ENCODE measurements at places on chromosomes 1 and 21.

- DNase-seq = no peak
These were observed 61.9 kb downstream of the NFASC start for GRCh38 chr1:204932573-204932909.

- DNase-seq = no peak
These were observed 63.6 kb downstream of the CD46 start for GRCh38 chr1:207815466-207815865.

GRCh38 chr1:90834886-90835660 lies 118.0 kb upstream of the BARHL2 start:
- no peak for DNase-seq

- no peak for DNase-seq
These were observed 178.4 kb upstream of the TMEM51 start for GRCh38 chr1:14975119-14975518.

DNA sequence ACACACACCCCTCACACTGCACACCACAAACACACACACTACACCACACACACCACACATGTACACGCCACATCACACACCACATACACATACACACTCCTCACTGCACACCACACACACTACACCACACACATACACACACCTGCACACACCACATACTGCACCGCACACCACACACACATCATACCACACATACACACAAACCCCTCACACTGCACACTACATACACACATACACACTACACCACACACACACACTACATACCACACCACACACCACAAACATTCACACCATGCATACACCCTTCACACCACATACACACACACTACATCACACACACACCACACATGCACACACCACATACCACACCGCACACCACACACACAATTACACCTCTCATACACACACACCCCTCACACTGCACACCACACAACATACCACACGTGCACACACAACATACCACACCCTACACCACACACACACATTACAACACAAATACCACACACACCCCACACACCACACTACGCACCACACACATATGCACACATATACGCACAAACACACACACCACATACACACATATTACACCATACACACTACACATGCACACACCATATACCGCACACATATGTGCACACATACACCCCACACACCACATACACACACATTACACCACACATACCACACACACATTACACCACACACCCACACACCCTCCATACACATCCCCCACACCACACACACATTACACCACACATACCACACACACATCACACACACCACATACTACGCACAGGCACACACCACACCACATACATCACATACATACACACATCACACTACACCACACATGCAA lies 29.6 kb downstream of the RAB7B start:
- DNase-seq = no peak

GRCh38 chr1:95116580-95117206 lies 462 bp upstream of the TLCD4 start:
- peak; percentile 88 for DNase-seq

DNA sequence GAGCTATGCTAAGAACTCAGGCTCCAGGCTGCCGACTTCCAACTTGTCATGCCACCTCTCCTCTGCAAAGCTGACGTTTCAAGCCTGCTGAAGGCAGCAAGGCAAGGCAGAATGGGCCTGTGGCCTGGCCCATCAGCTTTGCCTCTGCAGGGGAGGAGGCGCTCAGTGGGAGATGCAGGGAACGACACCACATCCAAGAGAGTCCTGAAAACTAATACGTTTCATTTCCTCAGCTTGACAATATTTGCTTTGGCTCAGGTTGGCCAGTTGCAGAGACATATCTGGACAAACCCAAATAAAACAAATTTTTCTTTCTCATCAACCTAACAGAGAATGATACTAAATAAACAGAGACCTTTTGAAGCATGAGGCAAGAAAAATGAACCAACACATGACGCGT lies 35.3 kb downstream of the BEND5 start:
- DNase-seq = no peak

DNA sequence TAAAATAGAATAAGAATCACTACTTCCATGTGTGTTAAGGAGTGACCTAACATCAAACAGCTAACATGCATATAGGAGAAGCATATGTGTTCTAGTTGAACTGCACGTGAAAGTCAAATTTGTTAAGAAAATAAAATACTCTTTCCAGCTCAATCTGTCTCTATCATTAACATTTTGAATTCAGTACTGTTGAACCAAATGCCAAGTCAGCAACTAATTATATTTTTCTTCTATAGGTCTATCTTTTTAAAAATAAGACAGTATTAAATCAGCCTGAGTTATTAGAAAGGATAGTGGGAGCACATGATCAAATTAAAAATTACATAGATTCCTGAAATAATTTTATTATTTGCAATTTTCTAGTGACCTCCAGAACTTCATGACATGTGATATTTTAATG lies 141.8 kb downstream of the NRIP1 start:
- DNase-seq = no peak

DNA sequence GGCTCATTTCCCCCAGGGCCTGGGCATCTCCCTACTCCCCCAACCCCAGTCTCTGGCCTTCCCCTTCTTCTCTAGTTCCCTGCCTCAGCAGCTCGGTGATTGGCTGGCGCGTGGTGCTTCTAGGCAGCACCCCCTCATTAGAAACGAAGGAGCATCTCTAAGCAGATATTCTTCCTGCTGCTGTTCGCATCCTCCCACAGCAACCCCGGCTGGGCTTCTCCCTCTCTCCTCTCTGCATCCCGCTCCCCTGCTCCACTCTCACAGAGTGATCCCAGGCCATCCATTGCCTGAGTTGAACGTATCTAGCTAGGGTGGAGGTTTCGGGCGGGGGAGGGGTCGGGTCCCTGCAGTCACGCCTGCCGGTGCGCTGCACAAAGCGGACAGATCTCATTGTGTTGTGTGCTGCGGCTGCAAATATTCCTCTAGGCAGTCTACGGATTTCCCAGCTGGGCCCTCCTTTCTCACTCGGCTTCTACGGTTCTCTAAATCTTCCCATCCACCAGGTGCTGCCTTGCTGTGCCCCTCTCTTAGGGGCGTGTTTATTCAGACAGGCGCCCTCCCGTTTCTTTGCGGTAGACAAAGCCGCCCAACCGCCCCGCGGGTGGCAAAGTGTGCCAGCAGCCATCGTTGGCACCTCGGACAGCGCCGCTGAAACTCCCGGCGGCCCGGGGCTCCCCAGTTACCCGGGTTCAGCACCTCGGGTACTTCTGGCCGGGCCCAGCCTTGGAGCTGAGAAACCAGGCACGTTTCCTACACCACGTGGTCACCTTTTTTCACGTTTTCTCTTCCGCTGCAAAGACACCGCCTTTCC lies 2.2 kb downstream of the CACNA1E start:
- DNase-seq = no peak

DNA sequence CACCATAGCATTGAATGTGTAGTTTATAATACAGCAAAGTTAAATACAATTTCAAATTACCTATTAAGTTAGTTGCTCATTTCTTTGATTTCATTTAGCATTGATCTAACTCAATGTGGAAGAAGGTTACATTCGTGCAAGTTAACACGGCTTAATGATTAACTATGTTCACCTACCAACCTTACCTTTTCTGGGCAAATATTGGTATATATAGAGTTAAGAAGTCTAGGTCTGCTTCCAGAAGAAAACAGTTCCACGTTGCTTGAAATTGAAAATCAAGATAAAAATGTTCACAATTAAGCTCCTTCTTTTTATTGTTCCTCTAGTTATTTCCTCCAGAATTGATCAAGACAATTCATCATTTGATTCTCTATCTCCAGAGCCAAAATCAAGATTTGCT lies at the start of gene ANGPTL3:
Gene ANGPTL3 (plus strand): TSS at position 240 of the 400 bp plus-strand sequence. CDS start 47 bp downstream, at position 287.
- DNase-seq = no peak

GRCh38 chr1:11691928-11692711 lies 610 bp downstream of the DRAXIN start:
- DNase-seq = no peak

DNA sequence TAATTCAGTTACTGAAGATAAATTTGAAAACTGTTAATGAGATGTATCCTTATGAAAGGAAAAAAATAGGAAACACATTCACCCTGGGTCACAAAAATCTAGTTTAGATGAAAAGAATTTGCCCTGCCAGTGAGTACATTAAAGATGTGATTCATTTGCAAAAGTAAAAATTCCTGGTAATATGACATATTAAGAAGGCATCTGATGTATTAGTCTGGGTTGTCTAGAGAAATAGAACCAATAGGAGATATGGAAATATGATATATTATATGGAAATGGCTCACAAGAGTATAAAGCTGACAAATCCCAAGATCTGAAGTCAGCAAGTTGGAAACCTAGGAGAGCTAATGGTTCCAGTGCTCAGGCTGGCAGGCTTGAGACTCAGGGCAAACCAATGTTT lies 153.8 kb downstream of the MRPL39 start:
- no peak for DNase-seq

- DNase-seq = no peak
These were observed 447.6 kb upstream of the PRMT6 start for GRCh38 chr1:106608841-106609240.

DNA sequence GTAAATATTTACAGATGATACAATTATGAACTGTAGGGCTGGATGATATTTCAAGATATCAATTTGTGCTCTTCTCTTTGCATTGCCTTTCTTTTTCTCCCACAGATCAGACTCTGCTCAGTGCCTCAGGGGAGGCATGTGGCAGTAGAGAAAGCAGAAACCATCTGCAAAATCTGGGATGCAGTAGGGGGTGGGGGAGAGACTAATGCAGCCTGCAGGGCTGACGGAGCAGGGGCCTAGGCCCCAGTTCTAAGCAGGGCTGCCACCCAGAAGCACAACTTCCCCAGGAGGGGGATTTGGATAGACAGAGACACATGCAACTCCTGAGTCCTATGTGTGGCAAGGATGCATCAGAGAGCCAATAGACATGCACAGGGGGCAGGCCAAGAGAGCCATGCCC lies 511.6 kb downstream of the SMYD3 start:
- DNase-seq = no peak

DNA sequence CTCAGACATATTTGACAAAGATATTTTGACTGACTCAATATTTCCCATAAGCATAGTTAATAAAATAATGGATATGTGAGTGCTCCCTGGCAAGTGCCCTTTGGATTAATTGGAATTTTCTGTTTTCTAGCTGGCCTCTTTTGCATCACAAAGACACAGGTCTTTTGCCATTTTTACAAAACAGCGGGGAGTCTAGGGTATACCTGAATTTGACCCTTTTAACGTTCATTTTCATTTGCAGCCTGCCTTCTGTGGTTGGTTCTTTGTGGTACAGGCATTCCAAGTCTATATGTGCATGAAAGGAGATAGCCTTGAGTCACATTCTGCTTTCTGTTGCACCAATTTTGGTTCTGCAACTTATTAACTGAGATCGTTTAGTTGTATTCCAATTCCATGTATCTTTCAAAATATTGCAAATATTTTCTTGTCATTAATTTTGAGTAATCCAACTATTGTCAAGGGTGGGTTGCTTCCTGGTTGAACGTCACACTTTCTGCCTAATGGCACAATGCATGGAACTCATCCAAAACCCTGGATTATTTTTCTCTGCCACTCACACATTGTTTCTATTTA lies 171.7 kb downstream of the CRB1 start:
- no peak for DNase-seq

GRCh38 chr1:35442734-35443133 lies 114.5 kb downstream of the KIAA0319L start:
- DNase-seq = no peak

DNA sequence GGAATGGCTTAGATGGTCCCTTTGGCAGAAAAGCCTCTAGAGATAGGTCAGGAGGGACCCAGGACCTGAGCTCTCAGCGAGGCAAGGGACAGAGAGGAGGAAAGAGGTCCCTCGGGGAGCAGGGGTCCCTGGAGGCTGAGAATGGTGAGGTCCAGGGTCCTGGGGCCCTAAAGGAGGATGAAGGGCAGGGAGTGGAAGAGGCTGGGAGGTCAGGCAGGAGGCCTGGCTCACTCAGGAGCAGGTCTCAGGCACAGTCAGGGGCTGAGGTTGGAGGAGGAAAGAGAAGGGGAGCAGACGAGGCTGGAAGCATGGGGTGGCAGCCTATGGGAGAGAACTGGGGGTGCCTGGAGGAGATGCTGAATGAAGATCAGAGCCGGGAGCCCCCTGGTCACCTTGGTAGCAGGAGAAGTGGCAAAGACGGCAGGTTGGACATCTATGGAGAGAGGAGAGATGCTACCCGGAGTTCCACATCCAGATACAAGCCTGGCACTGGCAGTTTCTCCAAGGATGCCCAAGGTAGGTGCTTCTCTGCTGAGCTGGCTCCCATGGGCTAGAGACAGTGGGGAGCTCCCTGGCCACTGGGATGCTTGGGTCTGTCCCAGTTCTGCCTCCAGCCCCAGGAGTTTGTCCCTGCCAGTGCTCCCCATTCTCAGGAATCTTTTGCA lies 22.6 kb downstream of the IGFN1 start:
- no peak for DNase-seq

DNA sequence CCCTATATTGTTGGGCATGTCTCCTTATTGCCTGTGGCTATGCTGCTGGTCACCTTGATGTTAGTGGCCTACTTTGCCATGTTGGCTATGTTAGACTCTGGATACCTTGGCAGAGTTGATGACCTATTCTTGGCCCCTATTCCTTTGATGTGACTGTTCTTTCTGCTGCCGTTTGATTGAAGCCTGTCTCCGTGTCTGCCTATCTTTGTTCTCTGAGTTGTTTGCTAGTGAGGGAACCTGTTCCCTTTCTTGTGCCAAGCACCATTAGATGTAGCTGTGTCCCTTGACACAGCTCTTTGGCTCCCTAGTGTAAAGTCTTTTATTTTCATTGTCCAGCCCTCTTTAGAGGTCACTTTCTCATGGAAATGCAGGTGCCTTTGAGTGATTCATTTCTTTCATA lies 28.7 kb upstream of the PAPPA2 start:
- no peak for DNase-seq

DNA sequence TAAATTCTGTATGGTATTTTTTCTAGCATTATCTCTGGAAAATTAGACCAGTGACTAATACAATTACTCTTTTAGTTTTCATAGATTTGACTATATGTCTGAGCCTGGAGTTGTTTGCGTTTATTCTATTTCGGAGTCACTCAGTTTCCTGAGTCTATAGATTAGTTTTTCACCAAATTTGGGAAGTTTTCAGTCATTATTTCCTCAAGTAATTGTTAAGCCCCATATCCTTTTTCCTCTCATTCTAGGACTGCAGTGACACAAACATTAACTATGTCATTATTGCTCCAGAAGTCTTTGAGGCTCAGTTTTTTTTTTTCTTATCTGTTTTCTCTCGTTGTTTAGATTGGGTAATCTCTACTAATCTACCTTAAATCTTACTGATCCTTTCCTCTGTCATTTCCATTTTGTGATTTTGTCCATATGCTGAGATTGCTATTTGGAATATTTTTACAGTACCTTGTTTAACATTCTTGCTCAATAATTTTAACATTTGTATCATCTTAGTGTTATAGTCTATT lies 886.2 kb downstream of the LTN1 start:
- no peak for DNase-seq

DNA sequence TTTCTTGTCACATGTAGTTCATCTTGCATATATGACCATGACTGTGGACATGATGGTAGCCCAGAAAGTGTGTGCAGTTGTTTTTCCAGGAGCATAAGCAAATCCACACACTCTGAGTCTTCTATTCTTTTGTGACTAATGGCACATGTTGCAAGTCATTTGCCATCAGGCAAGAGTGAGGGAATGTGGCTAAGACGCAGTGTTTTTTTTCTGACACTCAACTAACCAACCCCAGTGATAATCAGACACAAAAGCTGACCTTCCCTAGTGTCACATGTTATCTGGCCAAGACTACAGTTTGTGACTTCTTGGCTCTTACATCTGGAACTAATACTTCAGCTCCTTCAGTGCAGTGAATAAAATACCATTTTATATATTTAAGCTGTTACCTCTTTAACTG lies 108.8 kb downstream of the ITSN1 start:
- peak; percentile 17 for DNase-seq

Data from hematopoietic multipotent progenitor cell treated with erythropoietin and hydrocortisone succinate and interleukin-3 and kit ligand, for 17 days (in vitro differentiated cells).